ENCODE measurements at places on chromosomes 2 and 18.

- no peak for DNase-seq
These were observed 25.4 kb downstream of the FBLN7 start for GRCh38 chr2:112163541-112163981.

- no peak for DNase-seq
These were observed 16.9 kb downstream of the QPCT start for GRCh38 chr2:37361216-37361815.

- no peak for DNase-seq
These were observed 526.2 kb downstream of the IRS1 start for GRCh38 chr2:226273440-226273839.

DNA sequence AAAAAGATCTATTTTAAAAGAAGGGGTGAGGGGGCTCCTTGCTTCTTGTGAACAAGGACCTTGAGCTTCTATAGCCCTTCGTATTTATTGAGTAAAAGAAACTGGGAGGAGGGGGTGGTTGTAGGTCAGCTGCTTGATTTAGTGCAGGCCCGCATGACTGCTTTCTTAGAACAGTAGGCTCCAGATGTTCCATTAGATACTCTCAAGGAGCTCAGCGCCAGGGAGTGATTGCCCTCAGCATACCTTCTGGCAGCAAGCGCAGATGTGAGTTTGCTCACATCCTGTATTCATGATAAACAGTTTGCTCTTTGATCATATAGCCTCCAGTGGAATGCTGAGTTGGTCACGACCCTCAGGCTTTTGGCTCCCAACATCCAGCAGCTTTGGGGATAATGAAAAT, 108.9 kb upstream of the XPO1 start:
- DNase-seq, result no peak

DNA sequence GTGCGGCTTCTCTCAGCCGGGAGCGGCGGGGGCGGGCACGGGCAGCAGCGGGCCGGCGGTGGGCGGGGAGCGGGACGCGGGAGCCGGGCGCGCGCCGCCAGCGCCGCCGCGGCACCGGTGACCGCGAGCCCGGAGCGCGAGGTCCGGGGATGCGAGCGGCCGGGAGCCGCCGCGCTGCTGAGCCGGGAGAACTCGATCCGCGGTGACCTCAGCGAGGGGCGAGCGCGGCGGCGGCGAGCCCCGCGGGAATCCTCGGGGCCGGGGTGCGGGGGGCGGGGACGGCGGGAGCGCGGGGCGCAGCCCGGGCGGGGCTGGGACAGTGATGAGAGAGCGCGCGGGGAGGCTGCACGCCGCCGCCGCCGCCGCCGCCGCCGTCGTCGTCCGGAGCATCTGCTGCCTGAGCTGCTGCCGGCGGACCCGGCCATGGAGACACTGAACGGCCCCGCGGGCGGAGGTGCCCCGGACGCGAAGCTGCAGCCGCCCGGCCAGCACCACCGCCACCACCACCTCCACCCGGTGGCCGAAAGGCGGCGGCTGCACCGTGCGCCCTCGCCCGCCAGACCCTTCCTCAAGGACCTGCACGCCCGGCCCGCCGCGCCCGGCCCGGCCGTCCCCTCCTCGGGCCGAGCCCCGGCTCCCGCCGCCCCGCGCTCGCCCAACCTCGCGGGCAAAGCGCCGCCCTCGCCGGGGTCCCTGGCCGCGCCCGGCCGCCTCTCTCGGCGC, at the start of gene MTCL1:
TSS of gene MTCL1 (plus strand) at position 319 of the 723 bp plus-strand sequence. CDS start at position 424, 105 bp downstream.
- DNase-seq, result no peak

- no peak for DNase-seq
These were observed 205.5 kb downstream of the BCL2 start for GRCh38 chr18:63113899-63114565.

GRCh38 chr2:173511942-173512341, 157.3 kb downstream of the CDCA7 start:
- DNase-seq, result no peak

- DNase-seq, result no peak
These were observed 21.6 kb upstream of the SULT1C4 start for GRCh38 chr2:108355906-108356734.

GRCh38 chr2:71481111-71481510, 27.8 kb downstream of the DYSF start:
- DNase-seq, result no peak

GRCh38 chr2:106105151-106105922, 88.8 kb downstream of the UXS1 start:
- DNase-seq, result no peak

DNA sequence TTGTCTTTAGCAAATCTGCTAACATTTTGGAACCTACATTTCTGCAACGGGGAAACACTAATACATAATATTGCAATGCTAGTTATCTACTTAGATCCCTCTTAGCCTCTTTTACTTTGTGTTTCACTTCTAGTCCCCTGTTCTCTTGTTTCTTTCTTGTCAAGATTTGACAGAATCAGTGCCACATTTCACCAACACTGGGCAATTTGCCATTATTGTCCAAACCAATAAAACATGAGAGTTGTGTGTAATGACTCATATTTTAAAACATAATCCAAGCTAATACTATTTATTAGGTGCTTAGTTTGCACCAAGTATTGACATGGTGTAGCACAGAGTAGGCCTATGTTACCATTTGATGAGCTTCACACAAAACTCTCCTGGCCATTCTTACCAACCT, 33.7 kb upstream of the ACVR1C start:
- no peak for DNase-seq

DNA sequence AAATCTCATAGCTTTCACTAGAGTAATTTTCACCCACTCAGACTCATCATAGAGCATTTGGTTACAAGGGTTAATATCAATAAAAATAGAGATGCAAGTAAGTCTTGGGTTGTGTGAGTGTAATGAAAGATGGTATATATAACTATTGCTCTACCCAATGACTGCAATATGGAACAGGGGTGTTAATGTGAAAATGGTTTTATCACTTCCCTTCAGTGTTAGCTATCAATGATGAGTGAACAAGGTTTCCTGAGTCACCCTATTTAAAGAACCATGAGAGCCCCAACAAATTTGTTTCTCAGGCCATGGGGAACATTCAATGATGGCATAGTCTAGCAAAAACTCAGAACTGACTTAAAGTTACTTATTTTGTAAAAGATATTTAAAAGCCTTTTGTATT, 1133.6 kb upstream of the ZEB2 start:
- DNase-seq, result no peak

GRCh38 chr2:96510931-96511595, 5.9 kb upstream of the NEURL3 start:
- DNase-seq, result no peak

GRCh38 chr2:26001743-26002351, 19.6 kb upstream of the KIF3C start:
- no peak for DNase-seq

DNA sequence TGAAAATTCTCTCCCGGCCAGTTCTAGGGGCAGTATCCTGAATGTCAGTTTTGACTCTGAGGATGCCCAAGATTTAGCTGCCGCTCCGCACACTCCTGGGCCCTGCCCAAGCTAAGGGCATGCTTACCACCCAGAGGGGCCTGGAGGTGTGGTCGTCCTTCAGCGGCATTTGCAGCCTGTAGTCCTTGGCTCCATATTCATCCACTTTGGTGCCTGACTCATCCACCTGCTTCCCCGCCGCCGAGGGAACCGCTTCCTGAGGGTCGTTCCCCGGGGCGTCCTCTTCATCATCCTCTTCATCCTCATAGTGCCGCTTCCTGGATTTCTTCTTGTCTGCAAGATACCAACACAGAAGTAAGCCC, 577 bp downstream of the ERCC3 start:
- no peak for DNase-seq

DNA sequence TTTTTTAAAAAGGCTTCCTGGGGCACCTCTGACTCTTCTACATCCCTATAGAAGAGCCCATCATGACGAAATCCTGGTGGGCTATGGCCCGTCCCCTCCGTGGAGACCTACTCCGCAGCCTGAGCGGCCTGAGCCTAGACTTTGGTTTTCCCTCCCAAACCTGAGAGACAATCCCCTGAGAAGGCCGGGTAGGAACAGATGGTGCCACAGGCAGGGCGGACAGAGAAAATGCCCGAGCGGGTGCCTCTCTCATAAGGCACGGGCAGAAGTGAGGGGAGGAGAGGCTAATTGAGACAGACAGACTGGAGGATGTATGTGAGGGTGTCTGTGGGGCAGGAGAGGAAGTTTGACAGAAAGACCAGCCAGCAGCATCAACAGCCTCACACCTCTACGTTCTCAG, 20.2 kb upstream of the SFXN5 start:
- DNase-seq, result no peak

- DNase-seq, result no peak
These were observed 8.1 kb downstream of the EMX1 start for GRCh38 chr2:72925328-72925943.

- no peak for DNase-seq
These were observed 120.9 kb downstream of the FAM210A start for GRCh38 chr18:13605477-13605876.

DNA sequence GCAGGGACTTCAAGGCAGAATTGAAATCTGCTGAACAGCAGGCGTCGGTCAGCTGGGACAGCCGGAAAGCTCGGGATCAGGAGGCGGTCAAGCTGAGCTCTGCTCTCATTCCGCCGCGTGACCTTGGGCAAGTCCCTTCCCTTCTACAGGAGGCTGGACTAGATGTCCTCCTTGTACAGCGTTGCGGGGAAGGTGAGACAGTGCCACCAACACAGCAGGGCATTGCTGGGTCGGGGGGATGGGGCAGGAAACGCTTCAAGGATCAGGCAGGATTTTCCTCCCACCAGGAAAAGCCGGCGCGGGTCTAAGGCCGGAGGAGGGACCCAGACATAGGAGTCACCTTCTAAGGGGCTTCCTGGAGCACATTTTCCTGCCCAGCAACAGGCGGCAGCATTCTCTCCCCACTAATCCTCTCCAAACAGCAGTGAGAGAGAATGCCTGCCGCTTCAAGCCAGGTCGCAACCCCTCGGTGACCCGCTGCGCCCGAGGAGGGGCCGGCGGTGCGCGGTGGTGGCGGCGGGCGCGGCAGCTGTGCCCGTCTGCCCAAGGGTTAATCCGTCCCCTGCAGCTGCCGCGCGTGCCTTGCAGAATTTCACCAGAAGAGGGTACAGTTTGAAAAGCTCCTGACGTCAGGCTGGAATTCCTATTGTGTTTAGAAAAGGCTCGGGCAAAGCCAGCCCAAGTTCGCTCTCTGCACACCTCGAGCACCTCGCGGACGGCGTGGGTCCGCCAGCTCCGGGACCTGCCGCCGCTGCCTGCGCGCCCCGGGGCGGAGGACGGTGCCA, at the start of gene KCNF1:
TSS of gene KCNF1 (plus strand) at position 644 of the 785 bp plus-strand sequence. CDS start 493 bp downstream, outside the sequence.
- no peak for DNase-seq

- DNase-seq, result no peak
These were observed 76.3 kb upstream of the SEC11C start for GRCh38 chr18:59063300-59063906.

DNA sequence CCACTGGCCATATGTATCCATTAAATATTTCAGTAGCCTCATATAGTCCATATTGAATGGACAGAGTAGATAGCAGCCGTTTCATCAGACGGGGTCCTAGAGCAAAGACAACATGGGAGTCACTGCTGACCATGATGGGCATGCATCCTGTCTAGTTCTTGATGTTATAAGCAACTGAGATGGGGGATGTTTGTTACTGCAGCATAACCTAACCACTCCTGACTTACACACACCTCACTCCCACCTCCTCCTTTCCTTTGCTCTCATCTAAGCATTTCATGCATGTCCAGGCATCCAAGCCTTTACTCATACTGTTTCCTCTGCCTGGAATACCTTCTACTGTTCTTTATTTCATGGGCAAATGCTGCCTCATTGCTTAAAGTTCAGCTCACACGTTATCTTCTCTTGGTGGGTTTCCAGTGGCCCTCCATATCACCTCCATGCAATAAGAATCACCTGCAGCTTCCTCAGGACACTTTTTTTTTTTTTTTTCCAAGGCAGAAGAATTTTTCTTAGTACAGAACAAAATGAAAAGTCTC, 87.8 kb downstream of the DDX1 start:
- no peak for DNase-seq

- DNase-seq, result no peak
These were observed 95.6 kb upstream of the PDE1A start for GRCh38 chr2:182522405-182522896.

GRCh38 chr2:105777031-105777482, 32.3 kb downstream of the NCK2 start:
- DNase-seq, result no peak
